ENCODE measurements at places on chromosomes 11 and 22.

GRCh38 chr11:6648501-6648900, 7.1 kb downstream of the DCHS1 start:
- no peak overlapping the region for H3K27ac ChIP-seq
- no peaks in the 10 kb centered on the region for H3K4me1 ChIP-seq
- H3K27me3 ChIP-seq, result no peaks in the 10 kb centered on the region
- H3K4me3 ChIP-seq, result no peak overlapping the region
- H3K36me3 ChIP-seq, result no peaks in the 10 kb centered on the region

GRCh38 chr11:61697764-61698163, 17.6 kb downstream of the DAGLA start:
- no peaks in the 10 kb centered on the region for H3K36me3 ChIP-seq
- H3K27ac ChIP-seq, result no peak overlapping the region
- peaks cover 55% of the 10 kb centered on the region for H3K4me1 ChIP-seq
- no peak for DNase-seq

GRCh38 chr11:113059548-113059947, 98.3 kb downstream of the NCAM1 start:
- no peaks in the 10 kb centered on the region for H3K27me3 ChIP-seq
- no peak for DNase-seq
- H3K4me3 ChIP-seq, result no peak overlapping the region
- H3K27ac ChIP-seq, result no peak overlapping the region
- H3K4me1 ChIP-seq, result no peaks in the 10 kb centered on the region

DNA sequence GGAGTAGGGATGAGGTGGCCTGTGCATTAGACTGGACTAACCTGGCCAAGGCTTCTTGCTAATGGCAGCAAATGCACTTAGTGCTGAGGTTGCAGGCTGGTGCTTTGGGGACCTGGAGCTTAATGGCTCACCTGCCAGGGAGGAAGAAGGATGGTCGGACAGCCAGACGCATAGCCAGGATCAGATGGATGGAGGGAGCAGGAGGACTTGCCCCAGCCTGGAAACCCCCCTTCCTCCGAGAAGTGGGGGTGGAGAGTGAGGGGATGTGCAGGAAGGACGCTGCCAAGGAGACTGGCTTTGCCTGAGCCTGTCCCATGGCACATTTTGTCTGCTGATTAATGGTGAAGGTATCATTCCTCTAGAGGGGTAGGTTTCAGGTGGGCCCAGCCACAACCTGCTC, 17.9 kb downstream of the IGLL1 start:
- H3K36me3 ChIP-seq, result no peaks in the 10 kb centered on the region
- H3K4me1 ChIP-seq, result peaks cover 28% of the 10 kb centered on the region
- DNase-seq, result no peak
- H3K27me3 ChIP-seq, result peaks cover 19% of the 10 kb centered on the region
- no peak overlapping the region for H3K4me3 ChIP-seq

DNA sequence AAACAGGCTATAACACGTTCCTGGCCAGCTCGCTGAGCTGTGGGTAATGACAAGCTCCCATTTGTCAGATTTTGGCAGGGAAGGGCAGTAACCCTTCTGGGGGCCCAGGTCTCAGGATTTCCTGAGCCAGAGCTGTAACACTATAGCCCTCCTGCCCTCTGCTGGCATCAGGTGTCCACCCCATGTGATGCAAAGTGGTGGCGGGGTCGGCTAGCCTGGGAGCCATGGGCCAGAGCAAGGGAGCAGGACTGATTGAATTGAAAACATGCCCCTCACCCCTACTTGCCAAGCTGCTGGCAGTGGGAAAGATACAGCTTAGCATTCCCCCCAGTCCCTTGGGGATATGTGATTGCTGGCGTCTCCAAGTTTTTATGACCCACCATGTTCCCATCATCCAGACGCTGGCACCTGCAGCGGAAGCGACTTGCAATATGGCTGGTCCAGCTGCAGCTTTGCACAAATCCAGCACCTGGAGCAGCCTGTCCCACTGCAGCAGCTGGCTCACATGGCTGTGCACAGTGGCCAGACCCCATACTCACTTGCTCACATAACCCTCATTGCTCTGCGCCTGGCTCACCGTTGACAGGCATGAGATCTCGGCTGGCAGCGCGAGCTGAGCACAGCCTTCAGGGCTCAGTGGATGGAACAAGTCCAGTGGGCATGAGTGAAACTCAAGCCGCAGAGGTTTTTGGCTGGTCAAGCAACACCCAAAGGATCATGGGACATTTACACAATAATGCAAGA, 1147.8 kb downstream of the JRKL start:
- peaks cover 5% of the 10 kb centered on the region for H3K27me3 ChIP-seq
- H3K36me3 ChIP-seq, result no peaks in the 10 kb centered on the region
- H3K27ac ChIP-seq, result no peak overlapping the region
- H3K4me1 ChIP-seq, result no peaks in the 10 kb centered on the region

DNA sequence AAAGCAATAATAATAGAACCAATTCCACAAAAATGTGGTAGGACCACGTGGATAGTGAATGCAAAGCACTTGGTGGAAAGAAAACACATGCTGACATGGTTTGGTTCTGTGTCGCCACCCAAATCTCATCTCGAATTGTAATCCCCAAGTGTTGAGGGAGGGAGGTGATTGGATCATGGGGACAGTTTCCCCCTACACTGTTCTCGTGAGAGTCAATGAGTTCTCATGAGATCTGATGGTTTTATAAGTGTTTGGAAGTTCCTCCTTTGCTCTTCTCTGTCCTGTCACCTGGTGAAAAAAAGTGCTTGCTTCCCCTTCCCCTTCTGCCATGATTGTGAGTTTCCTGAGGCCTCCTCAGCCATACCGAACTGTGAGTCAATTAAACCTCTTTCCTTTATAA, 421.9 kb upstream of the CADM1 start:
- no peak overlapping the region for H3K4me3 ChIP-seq
- H3K36me3 ChIP-seq, result no peaks in the 10 kb centered on the region
- H3K27me3 ChIP-seq, result peaks cover 4% of the 10 kb centered on the region
- H3K4me1 ChIP-seq, result peaks cover 65% of the 10 kb centered on the region
- no peak overlapping the region for H3K27ac ChIP-seq

- no peak overlapping the region for H3K27ac ChIP-seq
- no peak overlapping the region for H3K4me3 ChIP-seq
- H3K36me3 ChIP-seq, result peaks cover 9% of the 10 kb centered on the region
- DNase-seq, result peak; percentile 18
- peaks cover 37% of the 10 kb centered on the region for H3K4me1 ChIP-seq
Measured at GRCh38 chr11:124174001-124174583, 9.1 kb upstream of the OR10D3 start.

GRCh38 chr11:77300695-77301094, 791 bp downstream of the GDPD4 start:
- H3K27ac ChIP-seq, result no peak overlapping the region
- no peak overlapping the region for H3K4me3 ChIP-seq
- no peak for DNase-seq

DNA sequence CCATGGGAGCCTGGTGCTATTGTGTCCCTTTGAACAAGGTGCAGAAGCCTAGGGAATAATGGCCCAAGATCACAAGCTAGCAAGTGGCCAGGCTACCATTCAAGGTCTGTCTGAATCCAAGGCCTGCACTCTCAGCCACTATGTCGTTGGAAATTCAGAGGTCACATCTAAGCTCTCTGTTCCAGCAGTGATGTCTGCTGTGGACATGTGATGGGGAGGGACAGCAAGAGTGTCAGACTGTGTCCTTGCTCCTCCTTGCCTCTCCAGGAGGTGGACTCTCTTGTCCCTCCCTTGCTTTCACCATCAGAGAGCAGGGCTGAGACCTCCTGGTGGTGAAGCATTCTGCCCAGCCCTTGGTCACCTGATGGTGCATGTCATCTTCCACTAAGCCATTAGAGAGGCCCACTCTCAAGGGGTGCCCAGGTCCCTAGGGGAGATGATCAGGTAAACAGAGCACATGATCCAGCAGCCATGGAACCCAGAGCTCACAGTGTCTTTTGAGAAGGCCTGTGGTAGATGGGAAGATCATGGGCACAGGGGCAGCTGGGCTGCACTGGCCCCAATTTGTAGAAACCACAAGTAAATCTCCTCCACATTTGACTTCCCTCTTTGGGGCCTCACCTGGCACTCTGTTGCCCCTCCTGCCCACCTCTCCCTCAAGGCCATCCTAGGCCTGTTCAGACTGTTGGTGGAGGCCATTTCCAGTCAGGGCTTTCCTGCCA, 37.1 kb upstream of the SUSD2 start:
- H3K36me3 ChIP-seq, result peaks cover 10% of the 10 kb centered on the region
- H3K4me3 ChIP-seq, result no peak overlapping the region
- no peak overlapping the region for H3K27ac ChIP-seq
- DNase-seq, result no peak
- no peaks in the 10 kb centered on the region for H3K27me3 ChIP-seq

DNA sequence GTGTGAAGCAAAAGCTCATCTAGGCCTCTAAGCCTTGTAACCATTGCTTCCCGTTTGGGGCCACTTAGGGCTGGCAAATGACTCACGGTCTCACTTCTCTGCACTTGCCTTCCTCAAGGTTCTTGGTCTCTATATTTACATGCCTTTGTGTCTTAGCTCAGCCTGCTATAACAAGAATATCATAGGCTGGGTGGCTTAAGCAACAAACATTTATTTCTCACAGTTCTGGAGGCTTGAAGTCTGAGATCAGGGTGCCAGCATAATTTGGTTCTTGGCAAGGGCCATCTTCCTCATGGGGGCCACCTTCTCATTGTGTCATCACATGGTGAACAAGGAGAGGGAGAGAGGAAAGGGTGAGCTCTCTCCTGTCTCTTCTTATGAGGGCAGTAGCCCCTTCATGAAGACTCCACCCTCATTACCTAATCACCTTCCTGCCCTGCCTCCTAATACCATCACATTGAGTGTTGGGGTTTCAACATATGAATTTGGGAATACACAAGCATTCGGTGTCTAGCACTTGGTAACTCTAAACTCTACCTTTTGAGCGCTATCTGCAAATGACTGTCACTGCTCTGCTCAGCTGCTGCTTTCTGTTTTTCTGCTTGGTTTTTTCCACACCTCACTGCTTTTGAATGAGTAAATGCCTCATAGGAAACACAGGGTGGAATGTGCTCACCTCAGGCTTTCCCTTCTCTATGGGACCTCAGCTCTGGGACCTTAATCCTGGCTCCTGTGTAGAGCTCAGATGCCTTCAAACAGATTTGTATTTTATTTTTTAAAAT, 16.2 kb upstream of the ME3 start:
- H3K27me3 ChIP-seq, result no peaks in the 10 kb centered on the region
- H3K4me1 ChIP-seq, result peaks cover 10% of the 10 kb centered on the region
- DNase-seq, result no peak
- H3K36me3 ChIP-seq, result no peaks in the 10 kb centered on the region
- H3K4me3 ChIP-seq, result no peak overlapping the region

- no peak overlapping the region for H3K27ac ChIP-seq
- no peak for DNase-seq
- H3K36me3 ChIP-seq, result no peaks in the 10 kb centered on the region
- no peak overlapping the region for H3K4me3 ChIP-seq
Measured at GRCh38 chr22:47452184-47452583, 689.7 kb downstream of the TBC1D22A start.

DNA sequence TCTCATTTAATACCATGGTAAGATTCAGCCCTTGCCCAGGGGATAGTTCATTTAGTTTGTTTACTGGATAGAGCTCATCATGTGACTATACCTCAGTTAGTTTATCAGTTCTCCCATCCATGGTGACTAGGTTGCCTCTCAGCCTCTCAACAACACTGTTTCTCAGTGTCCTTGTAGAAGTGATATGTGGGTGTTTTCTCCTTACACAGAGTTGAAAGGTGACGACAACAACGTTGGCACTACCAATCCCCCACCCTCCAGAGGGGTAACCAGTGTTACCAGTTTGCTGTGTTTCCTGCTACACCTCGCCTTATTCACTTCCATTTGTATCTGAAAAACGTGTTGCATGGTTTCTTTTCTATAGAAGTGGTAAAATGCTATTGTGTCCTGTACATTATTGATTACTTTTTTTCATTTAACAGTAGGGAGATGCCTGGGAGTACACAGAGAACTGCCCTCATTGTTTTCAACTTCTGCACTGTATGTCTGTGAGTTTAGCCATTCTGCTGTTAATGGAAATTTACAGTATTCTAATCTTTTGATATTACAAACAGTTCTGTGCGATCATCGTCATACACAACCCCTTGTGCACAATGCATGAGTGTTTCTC, 11.6 kb downstream of the NEAT1 start:
- no peak overlapping the region for H3K27ac ChIP-seq
- peaks cover 28% of the 10 kb centered on the region for H3K4me1 ChIP-seq
- H3K27me3 ChIP-seq, result no peaks in the 10 kb centered on the region
- no peak for DNase-seq
- no peak overlapping the region for H3K4me3 ChIP-seq

GRCh38 chr11:131624531-131624930, 254.1 kb downstream of the NTM start:
- H3K36me3 ChIP-seq, result no peaks in the 10 kb centered on the region
- peaks cover 3% of the 10 kb centered on the region for H3K27me3 ChIP-seq
- DNase-seq, result no peak
- H3K4me1 ChIP-seq, result peaks cover 9% of the 10 kb centered on the region
- no peak overlapping the region for H3K4me3 ChIP-seq
- no peak overlapping the region for H3K27ac ChIP-seq

DNA sequence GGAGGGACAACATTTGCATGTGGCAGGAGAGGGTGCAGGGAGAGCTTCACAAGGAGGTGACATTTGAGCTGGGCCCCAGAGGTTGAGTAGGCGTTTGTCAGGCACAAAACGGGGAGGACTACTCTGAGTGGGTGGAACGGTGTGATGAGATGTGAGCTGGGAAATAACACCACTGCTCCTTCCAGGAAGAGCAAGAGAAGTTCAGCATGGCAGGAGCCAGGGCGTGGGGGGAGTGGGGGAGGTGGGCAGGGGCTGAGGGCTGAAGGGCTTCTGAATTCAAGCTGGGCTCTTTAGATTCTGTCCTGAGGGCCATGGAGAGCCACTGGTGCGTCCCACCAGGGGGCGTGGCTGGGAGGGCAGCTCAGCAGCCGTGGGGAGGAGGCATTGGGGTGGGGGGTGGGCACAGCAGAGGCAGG, 54.2 kb downstream of the OTOG start:
- peak overlapping the region; percentile 63 for H3K4me3 ChIP-seq
- DNase-seq, result peak; percentile 60
- peaks cover 41% of the 10 kb centered on the region for H3K4me1 ChIP-seq
- no peaks in the 10 kb centered on the region for H3K36me3 ChIP-seq
- H3K27me3 ChIP-seq, result peaks cover 48% of the 10 kb centered on the region

GRCh38 chr11:92253945-92254344, 29.3 kb downstream of the FAT3 start:
- H3K4me3 ChIP-seq, result no peak overlapping the region
- H3K27me3 ChIP-seq, result no peaks in the 10 kb centered on the region
- no peak for DNase-seq
- H3K36me3 ChIP-seq, result peaks cover 25% of the 10 kb centered on the region
- H3K4me1 ChIP-seq, result peaks cover 46% of the 10 kb centered on the region

Data from nephron progenitor cell (in vitro differentiated cells).